ENCODE measurements at places on chromosomes 3 and 15.
A peak's percentile ranks its signal among the peaks of the same experiment; 100 is the strongest.

DNA sequence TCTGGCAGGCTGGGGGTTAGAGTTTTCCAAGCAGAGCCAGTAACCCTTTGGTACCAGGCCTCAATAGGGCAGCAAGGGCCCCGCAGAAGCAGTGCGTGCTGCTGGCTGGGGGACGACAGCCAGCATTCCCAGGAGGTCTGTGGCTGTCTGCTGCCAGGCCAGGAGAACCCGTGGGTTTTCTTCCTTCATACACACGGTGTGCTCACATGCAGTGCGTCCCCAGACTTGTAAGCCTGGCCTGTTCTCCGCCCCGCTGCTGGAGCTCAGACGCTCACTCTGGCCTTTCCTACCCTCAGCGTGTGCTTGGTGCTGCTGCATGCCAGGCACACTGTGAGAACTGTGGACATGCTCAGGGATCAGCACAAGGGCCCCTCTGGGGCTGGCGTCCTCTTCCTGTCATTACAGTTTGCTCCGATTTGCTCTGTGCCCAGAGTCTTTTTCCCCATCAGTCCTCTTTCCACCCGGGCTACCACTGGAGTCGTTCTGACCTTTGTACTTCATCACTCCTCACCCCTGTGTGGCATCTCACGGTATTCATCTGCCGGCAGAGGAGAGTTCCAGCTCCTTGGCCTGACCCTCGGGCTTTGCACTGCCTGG lies 149.5 kb downstream of the DNAJB8 start:
- DNase-seq: peak; percentile 48

DNA sequence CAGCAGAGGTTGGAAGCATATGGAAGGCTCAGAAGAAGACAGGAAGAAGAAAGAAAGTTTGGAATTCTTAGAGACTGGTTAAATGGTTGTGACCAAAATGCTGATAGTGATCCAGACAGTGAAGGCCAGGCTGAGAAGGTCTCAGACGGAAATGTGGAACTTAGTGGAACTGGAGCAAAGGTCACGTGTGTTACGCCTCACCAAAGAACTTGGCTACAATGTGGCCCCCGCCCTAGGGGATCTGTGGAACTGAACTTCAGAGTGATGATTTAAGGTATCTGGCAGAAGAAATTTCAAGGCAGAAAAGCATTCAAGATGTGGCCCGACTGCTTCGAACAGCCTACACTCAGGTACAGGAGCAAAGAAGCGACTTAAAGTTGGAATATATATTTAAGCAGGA lies 83.1 kb downstream of the MYO5A start:
- DNase-seq: no peak

DNA sequence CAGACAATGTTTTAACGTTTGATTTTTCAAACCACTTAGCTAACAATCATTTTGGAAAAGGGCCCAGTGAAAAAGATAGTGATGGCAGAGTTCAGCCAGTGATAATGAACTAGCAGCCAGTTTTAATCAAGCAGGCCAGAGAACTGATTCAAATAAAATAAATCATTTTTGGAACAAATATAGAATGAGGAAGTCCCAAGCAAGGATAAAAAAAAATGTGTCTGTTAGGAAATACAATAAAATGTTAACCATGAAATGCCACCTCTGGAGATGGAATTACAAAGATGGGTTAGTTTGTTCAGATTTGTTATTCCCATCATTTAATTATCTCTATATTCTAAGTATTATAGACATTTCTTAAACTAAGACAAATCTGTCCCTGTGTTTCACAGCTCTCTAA lies 1.1 kb downstream of the HERC1 start:
- no peak for DNase-seq

DNA sequence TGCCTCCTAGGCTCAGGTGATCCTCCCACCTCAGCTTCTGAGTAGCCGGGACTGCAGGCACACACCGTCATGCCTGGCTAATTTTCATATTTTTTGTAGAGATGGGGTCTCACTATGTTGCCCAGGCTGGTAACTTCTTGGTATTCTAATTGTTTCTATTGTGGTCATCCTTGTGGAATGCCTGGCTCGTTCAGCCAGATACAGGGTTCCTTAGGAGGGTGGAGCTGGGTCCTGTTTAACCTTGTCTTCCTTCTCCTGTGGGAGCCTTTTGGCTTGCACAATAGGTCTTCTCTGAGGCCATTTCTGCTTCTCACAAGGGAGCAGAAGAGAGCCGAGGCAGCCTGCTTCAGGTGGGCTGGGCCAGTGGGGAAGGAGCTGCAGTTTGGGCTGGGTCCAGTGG lies 15.7 kb downstream of the PLEKHO2 start:
- DNase-seq: no peak

GRCh38 chr3:14209581-14210289 lies 31.1 kb downstream of the LSM3 start:
- DNase-seq: no peak

GRCh38 chr3:25097023-25097422 lies 331.0 kb upstream of the RARB start:
- no peak for DNase-seq

DNA sequence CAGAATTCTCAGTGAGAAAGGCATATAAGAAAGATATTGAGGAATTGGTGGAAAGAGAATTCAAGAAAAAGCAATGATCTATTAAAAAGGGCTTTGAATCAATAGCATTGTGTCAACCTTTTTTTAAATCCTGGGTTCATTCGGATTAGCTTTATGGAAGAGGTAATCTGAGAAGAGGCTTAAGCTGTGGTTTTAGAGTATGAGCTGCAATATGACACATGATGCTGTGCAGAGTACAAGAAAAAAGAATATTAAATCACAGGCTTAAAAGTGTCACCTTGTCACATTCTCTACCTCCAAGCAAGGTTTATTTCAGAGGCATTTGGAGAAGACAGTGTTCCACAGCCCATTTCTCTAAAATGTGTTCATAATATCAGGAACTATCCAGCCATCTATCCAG lies 128.9 kb downstream of the RTP4 start:
- DNase-seq: no peak

- DNase-seq: no peak
Measured at GRCh38 chr15:47725051-47725450, 7.7 kb downstream of the SEMA6D start.

- no peak for DNase-seq
Measured at GRCh38 chr15:101500865-101501551, 11.5 kb upstream of the PCSK6 start.

DNA sequence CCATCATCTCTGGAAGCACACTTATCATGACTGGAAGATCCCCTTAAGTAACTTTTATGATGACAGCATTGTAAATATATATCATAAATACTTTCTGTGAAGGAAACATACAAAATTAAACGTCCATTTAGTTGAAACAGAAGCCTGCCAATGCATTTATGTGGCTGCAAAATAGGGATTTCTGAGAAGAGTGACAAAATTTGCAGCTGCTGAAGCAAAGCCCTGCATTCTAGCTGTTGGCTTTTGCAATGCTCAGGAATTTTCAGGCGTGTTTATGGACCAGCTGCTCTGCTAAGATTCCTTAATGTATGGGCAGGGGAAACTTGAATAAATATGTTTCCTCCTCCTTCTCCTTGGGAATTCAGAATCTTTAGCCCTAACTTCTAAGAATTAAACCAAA lies 137.3 kb downstream of the CACNA2D3 start:
- DNase-seq: no peak

GRCh38 chr3:127209840-127210653 lies 17.1 kb downstream of the PRR23E start:
- no peak for DNase-seq

- no peak for DNase-seq
Measured at GRCh38 chr3:127448671-127449070, 141.9 kb downstream of the TPRA1 start.

DNA sequence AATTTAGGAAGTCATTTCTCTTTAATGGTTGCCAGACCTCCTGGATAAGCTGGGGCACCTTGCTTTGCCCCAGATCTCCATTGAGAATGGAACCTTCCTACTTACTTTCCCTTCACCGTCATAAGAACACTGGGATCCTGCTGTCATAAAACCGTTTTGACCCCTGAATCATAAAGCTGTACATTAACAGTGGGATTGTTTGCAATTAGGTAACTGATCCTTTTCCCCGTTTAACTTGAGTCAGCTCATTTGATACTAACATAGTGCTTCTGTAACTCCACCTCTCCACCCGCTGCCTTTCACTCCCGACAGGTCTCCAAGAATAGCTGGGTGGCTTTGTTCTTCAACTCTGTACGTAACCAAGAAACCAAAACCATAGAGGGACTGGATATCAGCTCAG lies 308.2 kb upstream of the WNT5A start:
- DNase-seq: no peak

DNA sequence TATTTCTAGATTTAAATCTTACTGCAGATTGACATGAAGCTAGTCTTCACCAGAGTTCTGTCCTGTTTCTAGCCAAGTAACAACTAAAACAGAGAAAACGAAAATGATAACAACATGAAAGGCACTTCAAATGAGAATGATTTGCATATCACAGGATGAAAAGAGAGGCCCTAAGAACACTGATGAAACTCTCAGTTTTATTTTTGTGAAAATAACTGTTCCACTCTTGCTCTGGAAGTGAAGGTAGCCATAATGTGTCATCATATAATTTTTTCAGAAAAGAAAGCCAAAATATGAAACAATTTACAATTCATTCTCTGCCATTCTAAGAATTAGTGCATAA lies 274.4 kb downstream of the ADAMTSL3 start:
- no peak for DNase-seq

DNA sequence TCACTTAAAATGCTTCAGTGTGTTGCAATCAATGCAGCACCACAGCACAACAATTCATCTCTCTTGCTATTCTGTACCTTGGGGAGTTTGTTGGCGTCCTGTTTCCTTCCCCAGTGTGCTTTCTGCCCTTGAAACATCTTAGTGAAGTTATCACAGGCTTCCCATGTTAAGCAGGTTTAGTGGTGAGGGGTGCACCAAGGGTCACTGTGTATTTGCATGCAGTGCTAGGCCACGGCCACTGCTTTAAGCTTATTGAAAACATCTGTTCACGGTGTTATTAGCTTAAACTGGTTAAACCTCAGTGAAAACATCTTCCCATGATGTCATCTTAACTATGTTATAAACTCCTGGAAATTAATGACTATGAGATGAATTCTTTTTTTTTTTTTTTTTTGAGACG lies 217.3 kb upstream of the GOLIM4 start:
- DNase-seq: no peak

DNA sequence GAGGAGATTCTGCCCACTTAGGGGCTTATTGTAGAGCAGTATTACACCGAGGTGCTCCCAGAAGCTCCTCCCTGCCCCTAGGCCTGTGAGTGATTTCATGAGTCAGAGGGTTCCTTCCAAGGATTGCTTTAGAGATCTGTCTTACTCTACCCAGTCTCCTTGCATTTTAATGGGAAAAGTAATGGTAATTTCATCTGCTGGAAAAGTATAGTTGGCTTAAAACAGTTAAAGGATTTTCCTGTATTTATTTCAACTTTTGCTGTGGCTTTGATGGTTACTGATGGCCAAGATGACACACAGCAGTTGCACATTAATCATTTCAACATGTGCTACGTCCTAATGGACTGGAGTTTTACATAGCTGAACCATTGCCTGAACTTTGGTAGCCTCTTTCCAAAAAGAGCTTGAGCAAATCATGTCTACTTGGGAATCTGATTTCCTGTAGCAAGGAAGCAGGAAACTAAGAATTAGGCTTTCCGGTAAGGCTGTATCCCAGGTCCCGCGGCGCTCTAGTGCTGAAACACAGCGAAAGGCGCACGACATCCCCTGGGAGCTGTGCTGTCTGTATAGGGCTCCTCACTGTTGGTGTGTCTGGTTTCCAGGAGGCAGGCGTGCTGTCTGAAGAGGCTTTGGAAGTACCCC lies 9.2 kb upstream of the PGPEP1L start:
- no peak for DNase-seq

DNA sequence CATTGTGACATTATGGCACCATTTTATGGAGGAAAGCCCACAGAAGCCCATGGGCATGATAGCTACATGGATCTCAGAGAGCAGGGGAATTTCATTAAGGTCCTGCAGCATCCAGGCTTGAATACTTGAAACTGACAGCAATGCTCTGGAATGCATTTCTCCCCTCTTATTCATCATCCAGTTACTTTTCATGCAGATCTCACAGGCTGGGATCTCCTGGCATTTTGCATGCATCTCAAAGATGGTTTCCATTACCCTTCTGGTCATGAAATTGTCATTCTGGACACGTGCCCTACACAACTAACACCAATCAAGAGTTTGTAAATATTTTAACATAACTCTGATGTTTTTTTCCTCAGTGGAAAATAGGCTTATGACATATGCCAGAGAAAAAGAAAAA lies 32.4 kb downstream of the VGLL3 start:
- no peak for DNase-seq

GRCh38 chr3:15409239-15409638 lies 18.1 kb downstream of the METTL6 start:
- no peak for DNase-seq

GRCh38 chr3:169657351-169658124 lies 6.0 kb downstream of the MECOM start:
- no peak for DNase-seq

DNA sequence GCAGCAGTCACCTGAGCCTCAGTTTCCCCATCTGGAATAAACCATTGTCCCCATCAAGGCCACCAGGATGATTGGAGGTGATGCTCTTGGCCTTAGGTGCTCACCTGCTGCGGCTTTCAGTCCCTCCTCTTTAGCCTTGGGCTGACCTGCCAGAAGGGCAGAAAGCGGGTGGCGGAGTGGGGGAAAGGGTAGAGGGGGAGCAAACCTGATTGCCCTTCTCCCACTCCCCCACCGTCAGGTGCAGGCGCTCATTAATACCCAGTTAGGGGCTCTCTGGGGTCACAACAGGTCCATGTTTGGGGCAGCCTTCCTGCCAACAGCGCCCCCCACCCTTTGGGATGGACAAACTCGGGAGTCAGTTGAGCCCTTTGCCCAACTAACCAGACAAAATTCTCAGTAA lies 50.5 kb downstream of the GRIP2 start:
- DNase-seq: no peak

DNA sequence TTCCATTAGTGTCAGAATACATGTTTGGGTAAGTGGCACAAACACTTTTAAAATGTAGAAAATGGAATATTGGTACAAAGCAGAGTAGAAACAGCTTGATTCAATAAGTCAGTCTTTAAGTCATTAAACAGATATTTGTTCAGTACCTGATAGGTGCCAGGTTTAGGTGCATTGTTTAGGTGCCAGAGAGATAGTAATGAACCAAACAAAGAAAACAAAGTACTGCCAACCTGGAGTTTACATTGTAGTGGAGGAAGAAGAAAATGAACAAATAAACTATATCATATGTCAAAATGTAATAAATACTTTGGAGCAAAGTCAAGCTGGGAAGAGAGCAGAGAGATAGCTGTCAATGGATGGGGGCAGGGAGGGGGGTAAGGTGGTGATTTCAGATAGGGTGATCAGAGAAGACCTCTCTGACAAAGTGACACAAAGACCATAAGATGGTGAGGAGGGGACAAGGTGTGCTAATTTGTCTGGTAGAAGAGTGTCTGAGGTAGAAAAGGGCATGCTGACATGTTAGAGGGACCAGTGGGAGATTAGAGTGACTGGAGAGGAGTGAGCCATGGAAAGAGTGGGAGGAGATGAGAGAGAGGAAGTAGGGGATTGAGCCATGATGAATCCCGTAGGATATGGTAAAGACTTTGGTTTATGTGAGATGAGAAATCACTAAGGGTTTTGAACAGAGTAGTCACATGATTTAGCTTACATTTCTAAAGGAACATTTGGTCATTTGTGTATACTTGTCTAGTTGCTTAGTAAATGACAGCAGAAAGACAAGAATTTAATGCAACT lies 128.2 kb downstream of the UBE2E2 start:
- DNase-seq: no peak

- DNase-seq: no peak
Measured at GRCh38 chr3:154662851-154663250, 232.9 kb upstream of the GPR149 start.

GRCh38 chr15:59555696-59556095 lies 55.9 kb upstream of the GCNT3 start:
- DNase-seq: no peak

GRCh38 chr3:142568393-142569017 lies 10.0 kb downstream of the ATR start:
- DNase-seq: no peak
